Breast epithelium (tissue), 4 donors: ENCODE measurements at places on chromosomes 5 and 9.

DNA sequence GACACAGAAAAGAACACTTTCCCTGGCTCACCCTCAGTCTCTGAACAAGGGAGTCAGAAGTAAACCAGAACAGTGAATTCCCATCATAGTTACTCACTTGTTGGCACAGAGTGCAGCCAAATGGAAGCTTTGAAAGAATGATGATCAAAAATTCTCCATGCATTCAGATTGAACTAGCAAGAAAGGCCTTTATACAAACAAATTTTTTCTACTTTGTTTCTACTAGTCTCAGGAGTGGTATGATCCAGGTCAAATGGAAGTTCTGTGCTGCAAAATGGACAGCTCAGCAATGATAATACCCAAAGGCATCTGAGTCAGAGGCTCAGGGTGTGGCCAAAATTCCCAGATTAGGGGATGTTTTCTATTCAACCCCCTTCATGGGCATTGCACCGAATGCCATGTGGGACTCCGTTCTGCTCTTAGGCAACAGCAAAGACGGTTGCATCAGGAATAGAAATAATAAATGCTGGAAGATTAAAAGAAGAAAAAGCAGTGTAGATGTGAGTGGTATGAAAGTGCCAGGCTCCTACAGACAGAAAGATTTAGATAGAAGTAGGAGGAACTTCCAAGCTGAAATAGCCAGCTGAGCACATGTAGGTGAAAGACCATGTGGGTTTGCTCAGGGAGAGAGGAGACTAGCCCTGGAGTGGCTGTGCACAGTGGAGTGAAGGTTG is 24.0 kb upstream of the ASPN start:
- DNase-seq = no peak

- no peak for DNase-seq
Observed at GRCh38 chr5:116646611-116647289, 72.1 kb upstream of the SEMA6A start.

- DNase-seq = no peak
Observed at GRCh38 chr9:33151007-33151557, 16.1 kb downstream of the B4GALT1 start.

- no peak for DNase-seq
Observed at GRCh38 chr5:154406231-154406630, 39.6 kb upstream of the SAP30L start.
